T-helper 9 cell (primary cell): ENCODE measurements at places on chromosomes 3 and 15.

DNA sequence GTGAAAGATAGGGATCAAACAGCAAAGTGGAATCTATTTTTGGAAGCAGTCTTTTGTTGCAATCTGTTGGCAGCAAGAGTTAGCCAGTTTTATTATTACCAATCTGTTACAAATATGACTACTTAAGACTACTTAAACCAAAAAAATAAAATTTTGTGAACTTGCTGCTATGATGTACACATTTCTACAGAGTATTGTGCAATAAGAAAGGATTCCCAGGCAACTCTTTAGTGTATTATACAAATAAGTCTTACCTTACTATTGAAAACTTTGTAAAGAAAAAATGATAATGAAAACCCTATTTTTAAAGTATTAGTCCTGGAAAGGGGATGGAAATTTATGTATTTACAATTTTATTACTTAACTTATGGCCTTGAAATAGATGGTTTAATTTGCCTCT is 44.7 kb downstream of the CADM2 start:
- no peak for DNase-seq

DNA sequence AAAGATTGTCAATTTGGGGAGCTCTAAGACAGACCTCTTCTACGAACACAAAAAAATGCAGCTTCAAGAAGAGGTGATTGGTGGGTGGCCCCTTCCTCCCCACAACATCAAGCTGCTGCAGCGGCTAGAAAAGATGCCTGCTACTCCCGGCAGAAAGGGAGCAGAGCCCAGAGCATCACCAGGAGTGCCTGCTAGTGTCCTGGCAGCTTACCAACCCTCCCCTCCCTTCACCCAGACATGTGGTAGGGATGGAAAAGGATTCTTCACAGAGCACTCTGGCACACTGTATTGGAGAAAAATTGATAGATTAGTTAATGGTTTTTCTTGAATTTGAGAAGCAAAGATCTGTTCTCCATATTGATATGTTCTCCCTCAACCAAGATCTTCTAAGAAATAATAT is 10.8 kb downstream of the IP6K1 start:
- no peak for DNase-seq

DNA sequence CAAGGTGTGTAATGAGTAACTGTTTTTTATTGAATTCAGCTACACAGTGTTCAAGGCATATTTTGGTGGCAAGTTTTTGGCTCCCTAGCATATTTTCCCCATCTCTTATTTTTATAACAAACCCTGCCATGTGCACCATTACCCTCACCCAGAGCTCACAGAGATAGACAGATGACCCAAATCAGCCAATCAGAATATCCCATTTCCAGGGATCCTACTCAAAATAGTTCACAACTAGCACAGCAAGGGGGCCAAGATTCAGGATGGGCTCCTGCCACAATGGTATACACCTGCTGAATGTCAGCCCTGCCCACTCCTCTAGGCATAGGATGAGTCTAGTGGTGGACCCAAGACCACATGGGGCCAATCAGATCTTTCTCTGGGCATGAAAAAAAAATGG is 78.8 kb upstream of the SETMAR start:
- DNase-seq = no peak

GRCh38 chr3:151093905-151094304 is 8.4 kb downstream of the MED12L start:
- no peak for DNase-seq

GRCh38 chr15:67022587-67023105 is 42.8 kb upstream of the SMAD3 start:
- DNase-seq = no peak

DNA sequence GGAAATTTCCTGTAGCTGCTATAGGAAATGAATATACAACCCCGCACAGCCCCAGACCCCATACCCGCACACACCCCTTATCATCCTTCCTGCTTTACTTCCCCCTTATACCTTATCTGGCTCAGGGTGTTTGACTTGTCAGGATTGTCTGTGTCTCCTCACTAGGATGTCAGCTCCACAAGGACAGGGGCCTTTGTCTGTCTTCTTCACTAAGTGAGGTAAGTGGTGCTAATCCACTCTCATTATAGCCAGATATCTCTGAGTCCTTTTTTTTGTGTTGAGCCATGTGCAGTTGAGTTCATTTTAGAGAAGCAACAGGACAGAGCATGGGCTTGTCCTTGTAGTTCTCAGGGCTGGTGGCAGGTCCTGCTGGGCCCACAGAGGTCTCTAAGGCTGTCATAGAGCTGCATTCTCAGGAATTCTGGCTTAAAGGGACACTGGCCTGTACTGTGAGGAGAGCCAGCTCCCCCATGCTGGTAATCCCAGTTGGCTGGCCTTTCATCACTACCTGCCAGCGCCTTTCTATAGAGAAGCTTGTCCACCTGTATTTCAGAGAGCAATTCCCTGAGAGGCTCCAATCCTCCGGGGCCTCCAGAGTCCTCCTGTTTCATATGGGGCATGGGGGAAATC is 9.0 kb downstream of the KY start:
- DNase-seq = no peak

GRCh38 chr3:129756871-129757270 is 136.6 kb downstream of the TMCC1 start:
- DNase-seq = no peak

- no peak for DNase-seq
Measured at GRCh38 chr15:100766243-100767000, 113.2 kb upstream of the ALDH1A3 start.

DNA sequence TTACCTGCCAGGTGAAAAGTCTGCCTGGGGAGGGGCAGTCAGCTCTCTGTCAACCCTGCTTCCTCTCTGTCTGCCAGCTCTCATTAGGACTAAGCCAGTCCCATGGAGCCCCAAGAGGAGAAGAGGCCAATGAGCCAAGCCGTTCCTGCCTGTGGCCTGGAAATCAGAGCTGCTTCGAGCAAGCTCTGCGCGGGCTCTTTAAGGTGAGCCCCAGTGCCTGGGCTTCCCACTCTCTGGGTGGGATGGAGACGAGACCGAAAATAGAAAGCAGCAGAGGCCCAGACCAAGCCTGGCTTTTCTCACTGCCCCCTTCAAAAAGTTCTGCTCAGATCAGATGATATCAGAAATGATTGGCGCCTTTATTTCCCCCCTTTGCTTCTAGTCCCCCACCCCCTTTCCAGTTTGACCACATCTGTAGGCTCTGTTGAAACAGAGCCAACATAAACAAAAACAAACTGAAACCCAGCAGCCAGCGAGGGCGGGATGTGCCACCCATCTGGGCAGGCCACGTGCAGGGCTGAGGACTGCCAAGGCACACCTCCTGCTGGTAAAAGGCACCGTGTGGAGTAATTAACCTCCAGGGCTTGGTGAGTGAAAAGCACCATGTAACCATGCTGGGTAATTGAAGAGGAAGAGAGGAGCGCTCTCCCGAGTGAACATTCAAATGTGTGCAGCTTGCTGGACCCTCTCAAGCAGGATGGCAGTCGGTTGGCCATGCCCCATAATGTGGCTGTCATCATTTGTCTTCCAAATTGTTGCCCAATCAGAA is 471.0 kb upstream of the PROK2 start:
- DNase-seq = no peak

- no peak for DNase-seq
Measured at GRCh38 chr15:73338058-73338457, 30.7 kb downstream of the HCN4 start.

DNA sequence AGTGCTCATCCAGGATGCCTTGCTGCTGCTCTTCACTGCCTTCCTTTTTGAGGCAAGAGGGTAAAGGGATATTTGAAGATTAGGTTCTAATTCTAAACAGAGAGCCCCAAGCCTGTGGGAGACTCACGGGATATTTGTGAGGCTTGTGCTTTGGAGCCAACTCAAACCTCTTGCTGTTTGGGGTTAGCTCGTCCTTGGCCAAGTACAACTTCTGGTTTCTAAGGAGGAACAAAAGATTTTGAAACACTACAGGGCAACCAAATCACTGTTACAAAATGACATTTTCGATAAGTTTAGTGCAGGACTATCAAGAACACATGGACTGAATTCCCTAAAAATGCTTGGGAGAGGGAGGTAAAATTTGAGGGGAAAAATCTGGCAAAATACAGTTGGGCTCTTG is 190.2 kb downstream of the RORA start:
- no peak for DNase-seq

DNA sequence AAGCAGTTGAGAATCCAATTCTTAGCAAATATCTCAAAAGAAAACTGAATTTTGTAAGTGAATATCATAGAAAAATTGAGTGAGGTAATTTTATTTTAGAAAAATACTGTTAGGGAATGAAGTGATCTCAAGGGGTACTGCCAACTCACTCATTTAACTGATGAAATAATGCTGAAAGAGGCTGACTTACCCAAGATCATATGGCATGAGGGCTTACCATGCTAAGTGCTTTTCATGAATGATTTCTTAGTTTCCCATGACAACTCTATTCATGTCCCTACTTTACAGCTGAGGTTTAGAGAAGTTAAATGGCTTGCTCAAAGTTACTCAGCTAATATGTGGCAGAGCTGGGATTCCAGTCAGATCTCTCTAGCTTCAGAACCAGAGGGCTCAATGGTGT is 30.6 kb downstream of the CCDC14 start:
- no peak for DNase-seq

- DNase-seq = no peak
Measured at GRCh38 chr3:159831466-159831865, 157.2 kb upstream of the IL12A start.

DNA sequence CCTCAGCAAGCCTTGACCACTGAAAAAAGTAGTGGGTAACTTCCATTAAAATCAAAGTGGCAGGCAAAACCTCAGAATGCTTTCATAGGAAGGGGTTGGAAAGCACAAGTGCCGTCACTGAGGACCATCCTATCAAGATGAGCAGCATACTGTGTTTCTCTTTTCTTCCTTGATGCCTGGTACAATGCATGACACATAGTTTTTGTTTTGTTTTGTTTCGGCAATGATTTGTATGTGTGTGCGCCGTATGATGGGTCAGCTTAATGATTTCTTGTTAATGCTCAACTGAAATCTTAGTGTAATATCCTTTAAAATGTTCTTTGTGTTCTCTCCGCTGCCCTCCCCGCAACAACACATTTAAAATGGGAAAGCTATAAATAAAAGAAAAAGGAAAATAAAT is 476.4 kb upstream of the KCNMB2 start:
- no peak for DNase-seq

DNA sequence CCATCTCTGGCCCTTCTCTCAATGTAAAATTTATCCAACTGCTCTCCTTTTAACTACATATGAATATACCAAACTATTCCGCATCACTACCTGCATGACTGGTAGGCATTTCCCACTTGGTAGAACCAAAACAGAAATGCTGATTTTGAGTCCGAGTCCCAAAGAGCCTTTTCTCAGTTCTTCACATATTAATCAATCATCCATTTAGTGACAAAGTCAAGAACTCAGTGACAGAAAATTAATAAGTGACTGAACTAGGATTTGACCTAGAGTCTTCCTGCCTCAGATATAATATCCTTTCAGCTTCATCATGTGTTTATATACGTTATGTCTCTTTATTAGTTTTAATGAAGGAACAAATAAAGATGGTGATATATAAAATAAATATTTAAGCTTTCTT is 700.6 kb upstream of the GOLIM4 start:
- no peak for DNase-seq

GRCh38 chr3:162092751-162093150 is 596.1 kb downstream of the OTOL1 start:
- DNase-seq = no peak

- DNase-seq = no peak
Measured at GRCh38 chr15:91165850-91166249, 65.8 kb downstream of the SV2B start.

DNA sequence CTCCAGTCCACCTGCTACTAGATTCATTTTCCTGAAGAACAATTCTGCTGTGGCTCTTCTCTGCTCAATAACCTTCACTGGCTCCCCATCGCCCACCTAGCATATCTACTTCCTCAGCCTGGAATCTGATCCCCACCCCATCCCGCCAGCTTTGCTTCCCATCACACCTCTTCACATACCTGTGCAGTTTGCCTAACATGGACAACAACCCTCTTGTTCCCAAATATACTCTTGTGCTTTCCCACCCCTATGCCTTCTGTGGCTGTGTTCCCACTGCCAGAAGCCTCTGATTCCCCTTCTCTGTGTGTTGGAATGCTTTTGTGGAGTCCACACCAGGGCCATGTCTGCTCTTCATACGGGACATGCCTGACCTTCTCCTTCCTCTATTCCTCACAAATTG is 29.5 kb downstream of the CMTM7 start:
- no peak for DNase-seq

- no peak for DNase-seq
Measured at GRCh38 chr3:116230431-116231020, 214.8 kb downstream of the LSAMP start.

DNA sequence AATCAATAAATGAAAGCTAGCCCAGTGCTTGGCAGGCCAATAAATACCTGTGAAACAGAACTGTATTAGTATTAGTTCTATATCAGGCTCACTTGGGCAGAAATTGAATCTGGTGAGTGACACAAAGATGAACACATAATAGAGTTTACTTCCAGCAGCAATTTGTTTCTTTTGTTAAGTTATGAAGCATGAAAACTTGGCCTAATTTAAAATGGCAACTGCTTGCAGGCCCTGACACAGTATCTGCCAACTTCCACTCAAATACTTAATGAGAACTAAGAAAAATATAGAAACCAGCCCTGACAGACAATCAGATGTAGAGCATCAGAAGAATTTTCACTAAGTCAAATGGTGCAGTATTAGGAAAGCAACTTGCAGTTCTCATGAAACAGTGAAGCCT is 37.6 kb upstream of the LRIG1 start:
- no peak for DNase-seq

DNA sequence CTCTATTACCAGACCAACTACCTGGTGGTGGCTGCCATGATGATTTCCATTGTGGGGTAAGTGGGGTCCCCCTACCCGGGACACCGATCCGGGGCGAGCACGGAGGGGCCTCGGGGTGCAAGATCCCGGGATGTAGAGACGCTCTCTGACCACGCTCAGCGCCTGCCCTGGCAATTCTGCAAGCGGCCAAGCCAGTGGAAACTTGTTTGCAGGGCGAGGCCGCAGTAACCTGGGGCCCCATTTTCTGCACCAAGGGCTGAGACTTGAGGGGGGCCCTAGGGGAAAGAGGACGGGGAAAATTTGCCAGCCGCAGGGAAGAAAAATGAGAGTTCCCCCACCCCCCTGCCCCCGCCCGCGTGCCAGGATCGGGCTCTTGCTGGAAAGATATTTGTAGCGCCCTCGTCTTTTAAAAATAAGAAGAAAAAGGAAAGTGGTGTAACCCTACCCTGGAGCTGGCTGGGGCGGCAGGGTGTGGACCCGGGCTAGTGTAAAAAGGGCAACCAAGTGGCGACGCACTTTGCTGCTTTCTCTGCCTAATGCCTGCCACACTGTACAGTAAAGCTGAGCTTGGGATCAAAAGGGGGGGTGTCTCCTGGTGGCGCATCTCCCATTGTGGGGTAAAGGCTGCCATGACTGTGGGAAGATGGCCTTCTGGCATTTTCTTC is 563 bp downstream of the ARL6IP5 start:
- DNase-seq = no peak

GRCh38 chr15:79308874-79309273 is 2.0 kb upstream of the TMED3 start:
- no peak for DNase-seq

- peak; percentile 47 for DNase-seq
Measured at GRCh38 chr15:40506964-40507571, 36.3 kb downstream of the CHST14 start.
